Dorsolateral prefrontal cortex (tissue), 122 donors: ENCODE measurements at places on chromosomes 4 and X.
A peak's percentile ranks its signal among the peaks of the same experiment; 100 is the strongest.

DNA sequence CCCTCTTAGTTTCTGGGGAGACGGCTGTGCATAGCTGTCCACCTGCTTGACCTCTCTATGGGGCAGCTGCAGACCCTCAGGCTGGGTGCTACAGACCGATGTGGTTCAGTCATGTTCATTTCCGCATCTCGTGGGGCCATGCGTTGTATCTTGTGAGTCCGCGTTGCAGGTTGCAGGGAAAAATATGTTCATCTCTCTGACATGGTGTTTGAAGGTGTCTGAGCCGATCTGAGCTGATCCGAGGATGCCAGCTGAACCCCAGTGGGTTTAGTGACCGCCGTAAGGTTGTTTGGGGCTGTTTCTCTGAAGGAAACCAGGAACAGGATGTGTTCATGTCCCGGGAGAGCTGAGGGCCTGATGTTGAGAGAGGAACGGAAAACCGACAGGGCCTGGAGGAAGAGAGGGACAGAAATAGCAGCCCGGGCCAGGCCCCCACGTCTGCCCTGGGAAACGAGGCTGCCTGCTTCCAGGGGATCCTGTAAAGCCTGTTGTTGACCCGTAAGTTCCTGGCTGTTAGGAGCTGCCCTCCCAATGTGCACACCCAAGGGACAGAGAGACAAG, 9.8 kb upstream of the P2RY8 start:
- no peak for DNase-seq

DNA sequence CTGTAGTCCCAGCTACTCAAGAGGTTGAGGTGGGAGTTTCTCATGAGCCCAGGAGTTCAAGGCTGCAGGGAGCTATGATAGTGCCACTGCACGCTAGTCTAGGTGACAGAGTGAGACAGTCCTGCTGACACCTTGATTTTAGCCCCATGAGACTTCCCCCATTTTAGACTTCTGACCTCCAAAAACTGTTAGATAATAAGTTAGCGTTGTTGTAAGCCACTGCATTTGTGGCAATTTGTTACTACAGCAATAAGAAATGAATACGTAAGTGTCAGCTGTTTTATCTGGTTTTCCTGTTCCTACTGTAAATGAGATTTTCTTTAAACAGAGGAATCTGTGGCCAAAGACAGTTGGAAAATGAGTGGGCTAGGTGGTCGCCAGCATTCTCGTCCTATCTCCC, 83.9 kb downstream of the ARHGAP10 start:
- DNase-seq: no peak

GRCh38 chr4:8348071-8348470, 78.5 kb downstream of the HTRA3 start:
- no peak for DNase-seq

DNA sequence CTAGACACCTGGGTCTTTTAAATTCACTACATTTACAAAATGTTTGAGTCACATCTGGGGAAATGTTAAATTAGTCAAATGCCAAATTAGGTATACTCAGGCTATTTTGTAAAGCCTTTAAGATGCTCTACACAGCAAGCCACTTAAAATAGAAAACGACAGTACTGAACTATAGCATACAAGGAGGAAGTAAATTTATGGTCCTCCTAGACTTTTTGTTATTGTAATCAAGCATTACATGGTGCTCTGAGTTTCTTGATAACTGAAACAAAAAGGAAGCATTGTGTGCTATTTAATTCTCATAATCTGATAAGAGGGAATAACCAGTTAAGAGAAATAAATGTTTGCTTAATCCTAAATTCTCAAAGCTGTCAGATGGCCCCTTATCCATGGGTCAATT, 46.2 kb downstream of the SLC9A7 start:
- DNase-seq: no peak

GRCh38 chr4:38132107-38132673, 172.0 kb downstream of the PTTG2 start:
- no peak for DNase-seq

DNA sequence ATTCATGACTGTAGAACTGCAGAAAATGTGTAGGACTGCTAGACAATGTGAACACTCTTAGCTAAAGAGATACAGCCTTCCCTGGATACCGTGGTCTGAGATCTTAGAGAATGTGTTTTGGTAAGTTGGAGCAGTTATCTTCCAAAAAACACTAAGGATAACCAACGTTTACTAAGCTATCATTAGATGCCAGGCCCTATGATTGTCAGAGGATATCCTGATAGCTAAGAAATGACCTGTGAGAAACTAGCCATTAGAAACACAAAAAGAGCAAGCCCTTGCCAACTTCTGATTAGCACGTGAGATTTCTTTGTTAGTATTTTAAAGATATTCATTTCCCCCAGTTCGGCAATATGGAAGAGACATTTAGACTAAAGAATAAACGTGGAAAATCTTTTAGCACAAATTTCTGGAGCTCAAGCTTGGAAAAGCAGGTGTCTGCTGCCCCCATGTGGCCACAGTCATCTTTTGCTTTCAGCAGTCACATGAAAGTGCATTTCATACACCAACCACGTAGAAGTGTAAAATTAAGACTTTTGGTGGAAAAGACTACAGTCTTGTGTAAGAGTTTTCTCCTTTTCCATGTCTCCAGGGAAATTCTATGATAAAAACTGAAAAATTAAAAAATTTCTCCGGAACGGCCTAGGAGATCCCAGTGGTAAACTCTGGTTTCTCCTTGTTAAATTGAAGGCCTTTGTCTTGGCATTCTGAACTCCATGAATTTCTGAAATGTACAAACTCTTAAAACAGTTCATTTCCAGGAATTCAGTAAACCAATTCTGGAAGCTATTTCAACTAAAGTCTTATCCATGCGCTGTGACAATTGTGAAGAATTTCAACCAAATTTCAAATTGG, 136.4 kb downstream of the ZNF674 start:
- peak; percentile 80 for DNase-seq
